ENCODE measurements at places on chromosomes 1 and 21.

GRCh38 chr1:10561955-10562354 lies 87.2 kb downstream of the PEX14 start:
- DNase-seq = no peak

DNA sequence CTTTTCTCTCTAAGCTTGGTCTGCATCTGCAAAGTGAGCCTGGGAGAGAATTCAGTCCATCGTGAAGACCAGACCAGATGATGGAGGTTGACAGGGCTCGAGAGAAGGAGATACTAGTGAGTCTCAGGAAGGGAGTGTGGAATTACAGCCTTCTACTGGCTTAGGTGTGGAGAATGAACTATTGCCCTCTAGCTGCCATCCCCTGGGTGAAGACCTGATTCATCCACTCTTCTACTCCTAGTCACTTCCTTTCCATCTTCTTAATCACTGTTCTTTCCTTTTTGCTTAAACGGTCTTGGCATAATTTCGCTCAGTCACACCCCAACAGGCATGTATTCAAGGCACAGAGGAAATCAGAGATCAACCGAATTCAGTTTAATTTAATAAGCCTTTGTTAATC lies 34.0 kb upstream of the HSD17B7 start:
- DNase-seq = no peak

GRCh38 chr1:243734308-243734695 lies 115.7 kb downstream of the AKT3 start:
- DNase-seq = no peak

- DNase-seq = no peak
Observed at GRCh38 chr1:245715291-245715701, 560.5 kb downstream of the KIF26B start.

- DNase-seq = no peak
Observed at GRCh38 chr21:31992391-31992790, 119.6 kb downstream of the HUNK start.

DNA sequence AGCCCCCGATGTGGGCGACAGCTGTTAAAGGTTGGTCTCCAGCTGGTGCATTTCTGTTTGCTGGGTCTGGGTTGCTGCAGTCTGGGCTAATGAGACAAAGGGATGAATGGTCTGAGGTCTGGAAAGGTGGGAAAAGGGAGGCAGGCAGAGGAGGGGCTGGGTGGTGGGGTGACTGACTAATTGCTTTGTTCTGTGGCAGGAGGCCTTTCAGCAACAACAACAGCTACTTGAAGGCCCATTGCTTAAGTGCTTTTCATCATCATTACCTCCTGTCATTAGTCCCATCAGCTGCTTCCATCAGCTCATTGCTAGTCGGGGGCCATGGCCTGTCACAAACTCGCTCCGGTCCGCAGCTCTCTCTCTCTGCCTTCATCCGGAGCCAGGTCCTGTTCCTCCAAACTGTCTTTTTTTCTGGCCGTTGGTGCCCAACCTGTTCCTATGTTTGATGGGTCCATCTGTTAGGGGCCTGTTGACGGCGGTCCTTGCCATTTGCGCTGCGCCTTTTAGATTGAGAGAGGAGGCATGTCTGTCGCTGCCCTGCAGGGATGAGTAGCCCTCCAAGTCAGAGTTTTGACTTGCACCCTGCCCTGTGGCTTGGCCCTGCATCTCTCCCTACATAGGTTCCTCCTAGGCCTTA lies 105.6 kb upstream of the PLXNA2 start:
- DNase-seq = no peak

- no peak for DNase-seq
Observed at GRCh38 chr1:9275161-9275560, 17.5 kb upstream of the SPSB1 start.

GRCh38 chr1:172517081-172517480 lies 15.9 kb upstream of the SUCO start:
- DNase-seq = no peak

- DNase-seq = no peak
Observed at GRCh38 chr21:16568244-16568643, 838.5 kb downstream of the USP25 start.

DNA sequence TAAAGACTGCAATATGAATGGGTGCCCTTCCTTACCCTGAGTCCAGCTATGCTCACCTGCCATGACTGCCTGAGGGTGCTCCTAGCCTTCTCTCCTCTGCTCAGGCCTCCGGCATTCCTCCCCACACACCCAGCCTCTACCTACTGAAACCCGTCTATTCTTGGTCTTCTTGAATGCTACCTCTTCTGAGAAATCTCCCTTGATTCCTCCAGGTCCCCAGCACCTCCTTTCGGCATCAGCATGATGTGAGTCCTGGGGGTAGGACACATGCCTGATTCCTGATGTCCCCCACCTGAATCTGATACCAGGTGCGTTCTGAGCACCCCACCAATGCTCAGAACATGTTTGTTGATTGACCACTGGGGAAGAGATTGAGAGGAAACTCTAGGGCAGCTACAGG lies 8.6 kb downstream of the LDLRAD1 start:
- DNase-seq = no peak

DNA sequence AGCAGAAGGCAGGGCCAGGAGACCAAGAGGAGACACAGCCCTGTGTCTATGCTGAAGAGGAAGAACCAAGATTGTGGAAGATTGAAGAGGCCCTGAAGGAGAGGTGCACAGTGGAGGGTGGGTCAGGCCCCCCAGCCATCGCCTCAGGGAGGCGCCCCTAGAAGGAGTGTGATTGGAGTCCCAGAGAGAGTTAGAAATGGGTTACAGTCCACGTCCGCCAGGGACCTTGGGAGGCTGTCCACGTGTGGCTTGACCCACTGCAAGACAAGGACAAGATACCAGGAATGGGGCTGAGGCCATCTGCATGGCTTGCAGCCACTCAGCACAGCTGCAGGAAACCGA lies 375.1 kb downstream of the NPHP4 start:
- DNase-seq = no peak
